ENCODE measurements at places on chromosomes 7 and 10.

GRCh38 chr7:69738396-69738951, 140.2 kb downstream of the AUTS2 start:
- DNase-seq = no peak

DNA sequence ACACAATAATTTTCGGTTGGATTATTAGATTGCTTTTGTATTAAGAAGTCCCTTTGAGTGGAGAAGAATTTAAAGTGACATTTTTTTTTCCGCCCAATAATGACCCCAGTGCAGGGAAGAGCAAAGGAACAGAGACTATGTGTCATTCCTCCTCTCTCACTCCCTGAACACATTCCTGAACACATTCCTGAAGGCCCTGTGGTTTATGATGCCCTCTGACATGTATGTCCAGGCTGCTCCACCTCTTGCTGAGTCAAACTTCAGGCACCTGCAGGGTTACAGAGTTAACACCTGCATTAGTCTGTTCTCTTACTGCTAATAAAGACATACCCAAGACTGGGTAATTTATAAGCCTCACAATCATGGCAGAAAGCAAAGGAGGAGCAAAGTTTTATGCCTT, 704.0 kb upstream of the LRRN3 start:
- DNase-seq = no peak

- DNase-seq = no peak
Measured at GRCh38 chr7:136868496-136869000, at the start of gene CHRM2. Gene CHRM2 (plus strand): TSS chr7:136868652. CDS start chr7:137014866, 146,214 bp downstream.

- DNase-seq = no peak
Measured at GRCh38 chr7:77441046-77441445, 24.9 kb upstream of the GSAP start.

- DNase-seq = no peak
Measured at GRCh38 chr10:31635415-31636065, 293.1 kb downstream of the ARHGAP12 start.

GRCh38 chr10:77524281-77524711, 113.3 kb downstream of the KCNMA1 start:
- DNase-seq = no peak

GRCh38 chr7:18489624-18490023, 5.9 kb upstream of the HDAC9 start:
- DNase-seq = no peak

- DNase-seq = no peak
Measured at GRCh38 chr7:85479918-85480643, 293.2 kb upstream of the SEMA3D start.

- DNase-seq = no peak
Measured at GRCh38 chr10:47082055-47082784, 171.0 kb downstream of the PTPN20 start.

GRCh38 chr10:48231178-48231577, 43.3 kb downstream of the FRMPD2 start:
- no peak for DNase-seq

- DNase-seq = no peak
Measured at GRCh38 chr7:84394219-84394618, 199.6 kb upstream of the SEMA3A start.

GRCh38 chr10:13105184-13105583, 5.2 kb downstream of the OPTN start:
- DNase-seq = no peak

DNA sequence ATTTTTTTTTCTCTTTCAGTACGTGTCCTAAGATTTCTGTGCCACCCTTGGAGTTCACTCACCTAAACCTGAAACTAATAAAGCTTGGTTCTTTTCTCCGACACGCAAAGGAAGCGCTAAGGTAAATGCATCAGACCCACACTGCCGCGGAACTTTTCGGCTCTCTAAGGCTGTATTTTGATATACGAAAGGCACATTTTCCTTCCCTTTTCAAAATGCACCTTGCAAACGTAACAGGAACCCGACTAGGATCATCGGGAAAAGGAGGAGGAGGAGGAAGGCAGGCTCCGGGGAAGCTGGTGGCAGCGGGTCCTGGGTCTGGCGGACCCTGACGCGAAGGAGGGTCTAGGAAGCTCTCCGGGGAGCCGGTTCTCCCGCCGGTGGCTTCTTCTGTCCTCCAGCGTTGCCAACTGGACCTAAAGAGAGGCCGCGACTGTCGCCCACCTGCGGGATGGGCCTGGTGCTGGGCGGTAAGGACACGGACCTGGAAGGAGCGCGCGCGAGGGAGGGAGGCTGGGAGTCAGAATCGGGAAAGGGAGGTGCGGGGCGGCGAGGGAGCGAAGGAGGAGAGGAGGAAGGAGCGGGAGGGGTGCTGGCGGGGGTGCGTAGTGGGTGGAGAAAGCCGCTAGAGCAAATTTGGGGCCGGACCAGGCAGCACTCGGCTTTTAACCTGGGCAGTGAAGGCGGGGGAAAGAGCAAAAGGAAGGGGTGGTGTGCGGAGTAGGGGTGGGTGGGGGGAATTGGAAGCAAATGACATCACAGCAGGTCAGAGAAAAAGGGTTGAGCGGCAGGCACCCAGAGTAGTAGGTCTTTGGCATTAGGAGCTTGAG, at the start of gene CFTR:
Gene CFTR (plus strand): TSS at position 801 of the 830 bp plus-strand sequence. CDS start 70 bp downstream, outside the sequence.
- no peak for DNase-seq

GRCh38 chr10:101438881-101439391, 85.0 kb downstream of the BTRC start:
- DNase-seq = no peak

DNA sequence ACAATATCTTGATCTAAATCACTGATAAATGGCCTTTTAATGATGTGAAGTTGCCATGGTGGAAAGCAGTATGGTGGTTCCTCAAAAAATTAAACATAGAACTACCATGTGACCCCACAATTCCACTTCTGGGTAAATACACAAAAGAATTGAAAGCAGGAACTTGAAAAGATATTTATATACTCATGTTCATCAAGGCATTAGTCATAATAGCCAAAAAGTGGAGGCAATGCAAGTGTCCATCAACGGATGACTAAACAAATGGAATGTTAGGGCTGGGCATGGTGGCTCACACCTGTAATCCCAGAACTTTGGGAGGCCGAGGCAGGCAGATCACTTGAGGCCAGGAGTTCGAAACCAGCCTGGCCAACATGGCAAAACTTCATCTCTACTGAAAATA, 2.0 kb upstream of the DNAJC12 start:
- DNase-seq = no peak

Measured in stimulated activated CD4-positive, alpha-beta T cell treated with anti-CD3 and anti-CD28 coated beads, Interleukin-1b, Interleukin-23, amount 100 ng/mL, for 24 hours (primary cell).